Naive thymus-derived CD4-positive, alpha-beta T cell (primary cell): ENCODE measurements at places on chromosomes 2 and 18.

DNA sequence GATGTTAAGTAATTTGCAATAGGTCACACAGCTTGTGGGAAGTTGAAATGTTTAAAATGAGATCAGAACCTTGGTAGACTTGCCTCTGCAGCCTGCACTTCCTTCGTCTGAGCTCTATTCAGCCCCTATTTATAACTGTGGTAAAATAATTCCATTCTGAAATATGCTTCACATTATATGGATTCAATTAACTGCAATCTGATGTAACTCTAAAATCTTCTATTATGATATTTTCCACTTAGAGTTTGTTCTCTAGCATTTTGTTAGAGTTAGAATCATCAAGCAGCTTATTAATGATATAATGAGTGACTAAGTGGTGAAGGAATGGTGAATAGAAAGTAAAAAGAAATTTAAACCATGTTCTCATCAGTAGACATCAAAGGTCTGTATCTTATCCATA is 139.6 kb upstream of the ARHGAP28 start:
- no peak for DNase-seq

DNA sequence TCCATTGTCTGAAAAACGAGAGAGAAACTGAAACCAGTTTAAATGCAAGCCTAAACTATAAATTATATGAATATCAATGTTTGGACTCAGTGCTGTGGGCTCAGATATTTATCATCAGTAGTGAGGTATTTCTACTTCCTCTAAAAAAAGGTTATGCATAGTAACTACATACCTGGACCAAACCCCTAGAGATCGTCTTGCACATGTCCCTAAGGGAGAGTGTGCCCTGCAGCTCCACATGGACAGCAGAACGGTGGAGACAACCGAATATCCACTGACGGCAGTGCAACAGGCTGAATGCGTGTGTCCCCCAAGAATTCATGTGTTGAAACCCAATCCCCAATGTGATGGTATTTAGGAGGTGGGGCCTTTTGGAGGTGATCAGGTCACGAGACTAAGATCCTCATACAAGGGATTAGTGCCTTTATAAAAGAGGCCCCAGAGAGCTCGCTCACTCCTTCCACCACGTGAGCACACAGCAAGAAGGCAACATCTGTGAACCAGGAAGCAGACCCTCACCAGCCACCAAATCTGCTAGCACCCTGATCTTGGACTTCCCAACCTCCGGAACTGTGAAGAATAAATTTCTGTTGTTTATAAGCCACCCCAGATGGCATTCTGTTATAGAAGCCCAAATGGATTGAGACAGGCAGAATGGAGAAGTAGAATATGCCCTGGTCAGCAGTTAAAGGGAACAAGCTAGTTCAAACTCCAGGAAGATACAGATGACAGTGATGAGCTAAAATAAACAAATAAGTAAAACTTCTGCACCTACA is 208.4 kb downstream of the ANAPC1 start:
- DNase-seq = no peak

DNA sequence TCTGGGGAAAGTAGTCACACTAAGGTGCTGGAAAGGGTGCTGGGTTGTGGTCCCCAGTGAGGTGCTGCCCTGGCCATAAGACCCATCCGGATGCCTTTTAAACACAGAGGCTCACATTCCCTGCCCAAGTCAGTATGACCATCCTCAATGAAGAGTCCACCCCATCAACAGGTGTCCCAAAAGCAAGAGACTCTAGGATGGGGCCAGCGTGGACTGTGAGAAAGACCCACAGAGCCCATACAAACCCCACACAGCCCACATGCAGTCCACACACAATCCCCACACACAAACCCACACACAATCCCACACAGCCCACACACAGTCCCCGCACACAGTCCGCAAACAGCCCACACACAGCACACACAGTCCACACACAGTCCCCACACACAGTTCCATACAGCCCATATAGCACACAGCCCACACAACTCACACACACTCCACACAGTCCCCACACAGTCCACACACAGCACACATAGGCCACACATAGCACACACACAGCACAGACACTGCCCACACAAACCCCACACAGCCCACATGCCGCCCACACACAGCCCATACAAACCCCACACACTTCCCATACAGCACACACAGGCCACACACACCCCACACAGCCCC is 241.4 kb upstream of the SALL3 start:
- no peak for DNase-seq

GRCh38 chr2:38154395-38154794 is 78.4 kb upstream of the CYP1B1 start:
- DNase-seq = no peak

DNA sequence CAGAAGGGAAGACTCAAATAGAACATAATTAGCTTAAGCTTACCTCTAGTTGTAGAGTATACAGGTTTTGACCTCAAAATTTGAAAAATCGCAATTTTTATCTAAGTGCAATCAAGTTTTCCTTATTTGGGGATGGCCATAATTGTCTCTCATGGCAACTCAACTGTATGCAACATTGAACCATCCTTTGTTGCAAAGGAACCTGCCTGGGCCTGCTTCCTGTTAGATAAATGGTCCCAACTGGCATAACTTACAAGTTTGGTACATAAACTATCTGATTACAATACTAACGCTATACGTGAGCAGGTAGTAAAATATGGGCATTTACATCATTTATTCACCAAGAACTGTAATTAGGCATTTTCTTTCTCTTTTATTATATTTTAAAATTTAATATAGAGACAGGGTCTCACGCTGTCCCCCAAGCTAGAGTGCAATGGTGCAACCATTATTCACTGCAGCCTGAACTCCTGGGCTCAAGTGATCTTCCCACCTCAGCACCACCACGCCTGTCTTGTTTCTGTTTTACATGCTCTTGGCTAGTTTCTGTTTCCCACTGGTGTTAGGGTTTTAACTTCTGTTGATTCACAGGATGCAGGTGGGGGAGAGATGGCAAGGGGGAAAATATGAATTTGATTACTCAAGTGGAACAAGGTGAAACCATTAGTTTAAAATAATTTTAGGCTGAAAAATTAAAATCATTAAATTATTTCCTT is 55.3 kb upstream of the B3GNT2 start:
- no peak for DNase-seq

DNA sequence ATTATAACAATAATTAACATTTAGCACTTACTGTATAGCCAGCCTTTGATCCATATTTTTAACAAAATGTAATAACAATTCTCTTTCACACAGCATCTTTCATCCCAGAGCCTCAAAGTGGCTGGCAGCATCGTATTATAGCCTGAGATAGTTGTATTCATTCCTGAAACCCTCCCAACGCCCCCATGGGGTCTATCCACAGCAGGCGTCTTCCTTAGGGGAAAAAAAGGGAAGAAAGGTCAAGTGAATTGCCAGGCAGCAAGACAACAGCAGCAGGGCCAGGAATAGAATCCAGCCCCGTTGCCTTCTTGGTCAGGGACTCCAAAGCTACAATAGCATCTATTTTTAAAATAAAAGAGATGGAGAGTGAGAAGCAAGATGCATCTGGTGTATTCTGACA is 424.4 kb upstream of the ID2 start:
- no peak for DNase-seq

DNA sequence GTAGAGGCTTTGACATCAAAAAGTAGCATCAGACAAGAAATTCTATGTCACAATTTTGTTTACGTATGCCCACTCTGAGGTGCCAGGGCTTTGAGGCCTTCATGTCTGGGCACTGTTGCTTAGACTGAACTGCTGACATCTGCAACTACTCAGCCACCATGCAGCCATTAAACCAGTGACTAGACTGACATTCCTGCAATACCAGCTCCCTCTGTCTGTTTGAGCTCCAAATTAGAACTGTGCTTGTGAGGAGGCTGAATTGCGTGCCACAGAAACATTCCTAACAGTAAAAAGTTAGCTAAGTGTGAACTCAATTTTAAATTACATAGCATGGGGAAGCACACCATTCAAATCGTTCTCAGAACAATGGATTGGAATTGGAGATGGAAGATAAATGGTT is 163.2 kb downstream of the INSIG2 start:
- DNase-seq = no peak

- no peak for DNase-seq
Measured at GRCh38 chr2:205867371-205867770, 185.1 kb downstream of the NRP2 start.

DNA sequence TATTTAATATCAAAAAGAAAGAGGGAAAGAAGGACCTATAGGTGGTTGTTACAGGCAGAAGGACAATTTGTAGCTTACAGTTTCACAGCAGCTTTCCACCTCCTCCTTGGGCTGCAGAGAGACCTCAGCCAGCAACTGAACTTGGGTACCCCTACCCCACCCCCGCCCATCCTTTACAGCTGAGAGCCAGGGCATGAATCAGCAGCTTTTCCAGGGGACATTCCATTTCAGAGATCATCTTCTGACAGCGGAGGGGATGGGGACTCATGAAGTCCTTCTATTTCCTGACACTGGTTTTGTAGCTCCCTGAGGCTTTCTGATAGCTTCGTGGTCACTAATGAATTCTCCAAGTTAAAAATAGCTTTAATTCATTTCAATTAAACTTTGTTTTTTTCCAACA is 96.4 kb downstream of the ITGB1BP1 start:
- DNase-seq = no peak

DNA sequence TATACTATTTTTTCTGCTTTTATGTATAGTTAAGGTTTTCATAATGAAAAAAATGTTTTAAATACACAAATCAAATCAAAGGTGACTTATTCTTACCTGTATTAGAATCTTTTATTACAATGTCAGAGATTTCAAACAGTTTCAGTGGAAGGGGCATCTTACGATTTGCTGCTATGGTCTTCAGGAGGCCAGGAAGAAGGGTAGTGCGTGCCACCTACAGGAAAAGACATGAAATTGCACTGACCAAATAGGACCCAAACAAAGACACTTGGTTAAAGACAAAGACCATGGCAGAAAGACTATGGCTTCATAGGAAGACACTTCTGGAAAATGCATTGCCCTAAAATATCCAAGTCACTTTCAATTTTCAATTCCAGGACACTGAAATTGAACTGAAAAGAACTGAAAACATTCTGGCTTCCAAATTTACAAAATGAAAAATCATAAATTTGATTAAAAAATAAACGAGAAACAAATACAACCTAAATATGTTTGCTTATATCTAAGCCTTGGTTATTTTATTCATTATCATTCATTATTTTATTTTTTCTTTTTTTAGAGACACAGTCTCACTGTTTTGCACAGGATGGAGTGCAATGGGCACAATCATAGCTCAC is 42.1 kb downstream of the FARSB start:
- peak; percentile 11 for DNase-seq

DNA sequence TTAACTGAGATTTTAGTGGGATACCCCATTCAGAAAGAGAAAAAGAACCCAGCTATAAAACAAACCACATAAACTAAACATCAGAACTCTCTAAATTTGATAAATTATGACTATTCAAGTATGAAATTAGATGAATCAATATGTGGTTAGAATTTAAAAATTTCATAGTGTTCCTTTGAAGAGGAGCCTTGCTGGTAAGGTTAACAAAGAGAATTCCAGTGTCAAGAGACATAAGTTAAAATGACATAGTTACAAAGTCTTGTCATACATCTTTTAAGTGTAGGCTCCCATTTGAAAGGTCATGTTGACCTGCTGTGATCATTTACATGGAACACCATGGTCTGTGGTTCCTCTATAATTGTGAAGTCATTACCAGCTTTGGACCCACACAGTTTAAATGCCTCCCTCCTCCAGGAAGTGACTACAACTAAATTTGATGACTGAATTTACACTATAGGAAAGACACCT is 231.6 kb upstream of the ETAA1 start:
- no peak for DNase-seq

GRCh38 chr2:8242739-8243138 is 439.1 kb upstream of the ID2 start:
- DNase-seq = no peak

GRCh38 chr2:9230881-9231280 is 24.3 kb downstream of the ASAP2 start:
- DNase-seq = no peak

- DNase-seq = no peak
Measured at GRCh38 chr18:47944972-47945852, 14.8 kb upstream of the SMAD2 start.

DNA sequence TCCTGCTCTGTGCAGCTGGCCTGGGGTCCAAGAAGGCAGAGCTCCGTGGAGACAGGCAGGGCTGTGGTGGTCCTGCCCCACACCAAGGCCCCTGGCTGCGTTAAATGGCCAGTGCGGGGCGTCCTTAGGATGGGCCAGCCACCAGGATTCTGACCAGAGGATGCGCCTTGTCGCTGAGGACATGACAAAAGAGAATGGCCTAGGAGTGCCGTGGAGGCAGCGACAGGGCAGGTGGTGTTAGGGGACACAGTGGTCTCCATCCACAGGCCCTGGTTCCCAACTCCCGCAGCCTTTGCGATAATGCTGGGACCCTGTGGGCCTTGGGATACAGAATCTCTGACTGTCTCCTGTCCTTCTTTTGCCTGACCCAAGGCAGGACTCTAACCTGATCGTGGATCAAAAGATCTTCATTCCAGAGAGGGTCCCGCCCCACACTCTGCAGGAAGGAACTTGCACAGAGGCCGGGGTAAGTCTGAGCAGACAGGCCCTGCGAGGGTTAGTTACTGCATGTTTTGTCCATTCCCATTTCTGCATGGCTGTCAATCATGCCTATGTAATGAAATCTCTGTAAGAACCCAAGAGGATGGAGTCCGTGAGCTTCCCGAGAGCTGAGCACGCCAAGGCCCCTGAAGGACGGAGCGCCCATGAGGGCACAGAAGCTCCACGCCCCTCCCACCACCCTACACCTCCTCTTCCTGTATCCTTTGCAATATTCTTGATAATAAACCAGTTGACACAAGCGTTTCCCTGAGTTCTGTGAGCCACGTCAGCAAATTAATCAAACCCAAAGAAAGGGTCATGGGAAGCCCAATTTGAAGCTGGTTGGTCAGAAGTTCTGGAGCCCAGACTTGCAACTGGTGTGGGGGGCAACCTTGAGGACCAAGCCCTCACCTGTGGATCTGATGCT is 251.5 kb upstream of the SALL3 start:
- no peak for DNase-seq

DNA sequence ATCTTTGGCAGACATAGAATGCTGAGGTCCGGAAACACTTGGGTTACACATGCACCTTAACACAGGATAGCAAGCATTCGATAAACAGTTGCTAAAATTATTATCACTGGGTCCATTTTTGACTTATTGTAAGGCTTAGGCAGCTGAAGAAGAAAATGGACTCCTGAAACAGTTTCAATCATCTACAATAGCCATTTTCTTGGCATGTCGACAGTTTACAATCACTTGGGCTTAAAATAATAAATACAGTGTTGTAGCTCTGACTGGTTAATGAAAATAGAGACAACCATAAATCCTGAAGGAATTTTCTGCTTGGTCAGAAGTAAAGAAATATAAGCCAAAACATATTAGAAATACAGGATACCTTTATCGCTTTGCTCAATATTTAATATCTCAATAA is 169.2 kb downstream of the XIRP2 start:
- no peak for DNase-seq

DNA sequence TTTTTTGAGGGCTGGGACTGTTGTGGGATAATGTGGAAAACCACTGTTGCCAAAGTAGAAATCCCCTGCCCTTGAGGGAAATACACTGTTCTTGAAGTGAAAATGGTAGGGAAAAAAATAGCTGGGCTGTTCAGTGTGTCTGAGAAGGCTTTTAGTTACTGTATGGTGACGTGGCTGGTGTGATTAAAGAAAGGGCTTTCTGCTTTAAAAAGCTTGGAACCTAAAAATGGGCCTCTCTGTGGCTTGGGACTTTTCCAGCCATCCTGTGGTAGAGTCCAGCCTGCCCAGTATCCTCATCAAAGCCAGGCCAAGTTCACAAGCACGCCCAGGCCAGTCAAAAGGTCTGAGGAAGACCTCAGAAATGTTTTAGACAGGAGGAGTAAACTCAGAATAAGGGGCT is 6.8 kb downstream of the MGAT5 start:
- DNase-seq = no peak

GRCh38 chr2:47221039-47221438 is 65.9 kb upstream of the STPG4 start:
- DNase-seq = no peak
